Lung microvascular endothelial cell (primary cell): ENCODE measurements at places on chromosomes 2 and 18. TPM values are rescaled to one million over a fixed set of nuclear protein-coding genes. Genes with fewer than 3 reads are reported as not detected.

ASPRV1 gene
- total RNA-seq: under 0.01 TPM in 2 replicates

PJVK gene
- 0.20 and 0.44 TPM in 2 replicates for total RNA-seq

TMEM87B gene
- total RNA-seq: 24.2 and 32.3 TPM in 2 replicates

PIEZO2 gene
- total RNA-seq: 169 and 256 TPM in 2 replicates

CHPF gene
- total RNA-seq: 0.40 and 0.44 TPM in 2 replicates

RAX gene
- total RNA-seq: not detected in 2 replicates

DES gene
- 0.20 TPM in 1 of 2 replicates, not detected in the other for total RNA-seq

NEB gene
- total RNA-seq: 0.65 and 0.99 TPM in 2 replicates

DLX1 gene
- not detected in 2 replicates for total RNA-seq

ASB1 gene
- 5.0 and 5.4 TPM in 2 replicates for total RNA-seq

ALKAL2 gene
- not detected in 2 replicates for total RNA-seq

TFCP2L1 gene
- not detected in 2 replicates for total RNA-seq

KCNG2 gene
- 0.44 and 1.4 TPM in 2 replicates for total RNA-seq

NAT8 gene
- total RNA-seq: not detected in 2 replicates

MAPK4 gene
- total RNA-seq: not detected in 2 replicates

PPP1CB gene
- 81.7 and 87.7 TPM in 2 replicates for total RNA-seq

INHA gene
- total RNA-seq: not detected in 2 replicates

AMER3 gene
- not detected in 2 replicates for total RNA-seq

KATNAL2 gene
- 0.40 and 0.44 TPM in 2 replicates for total RNA-seq

BOK gene
- total RNA-seq: 37.7 and 113 TPM in 2 replicates

GAREM1 gene
- 0.20 and 0.22 TPM in 2 replicates for total RNA-seq

ANKRD30BL gene
- total RNA-seq: not detected in 2 replicates

CNOT9 gene
- 35.7 and 38.3 TPM in 2 replicates for total RNA-seq

SERPINB3 gene
- total RNA-seq: not detected in 2 replicates

SETBP1 gene
- total RNA-seq: 1.1 and 1.6 TPM in 2 replicates

GNLY gene
- total RNA-seq: not detected in 2 replicates

UGT1A1 gene
- total RNA-seq: not detected in 2 replicates

C2orf80 gene
- not detected in 2 replicates for total RNA-seq

CPS1 gene
- total RNA-seq: 0.44 and 0.60 TPM in 2 replicates

SPP2 gene
- total RNA-seq: not detected in 2 replicates

MSTN gene
- total RNA-seq: not detected in 2 replicates

RNMT gene
- total RNA-seq: 12.6 and 16.7 TPM in 2 replicates

ALLC gene
- total RNA-seq: not detected in 2 replicates

KHK gene
- total RNA-seq: 2.2 and 3.4 TPM in 2 replicates

TUBB8B gene
- not detected in 2 replicates for total RNA-seq

LIMS4 gene
- total RNA-seq: 28.5 and 47.8 TPM in 2 replicates

FAM110C gene
- total RNA-seq: under 0.01 and 0.44 TPM in 2 replicates
